NCI-H1048 (cell line): ENCODE measurements at places on chromosomes 11 and 22.

DNA sequence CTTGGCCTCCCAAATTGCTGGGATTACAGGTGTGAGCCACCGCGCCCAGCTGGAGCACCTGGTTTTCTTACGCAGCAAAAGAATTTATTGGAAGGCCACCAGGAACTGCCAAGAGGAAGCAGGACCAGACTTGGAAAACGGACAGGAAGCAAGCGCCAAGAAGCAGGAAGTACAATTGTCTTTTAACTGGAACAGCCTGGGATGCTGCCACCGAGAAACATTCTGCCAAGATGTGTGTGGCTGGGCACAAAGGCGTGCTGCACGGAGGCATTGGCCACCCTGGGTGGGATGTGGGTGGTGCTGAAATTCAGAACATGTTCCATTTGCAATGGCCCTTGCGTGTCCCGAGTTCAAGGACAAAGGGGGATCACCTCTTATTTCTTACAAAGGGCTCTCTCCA, 15.4 kb downstream of the SLC3A2 start:
- DNase-seq: no peak

GRCh38 chr11:2229713-2230297, 40.6 kb downstream of the ASCL2 start:
- DNase-seq: no peak

DNA sequence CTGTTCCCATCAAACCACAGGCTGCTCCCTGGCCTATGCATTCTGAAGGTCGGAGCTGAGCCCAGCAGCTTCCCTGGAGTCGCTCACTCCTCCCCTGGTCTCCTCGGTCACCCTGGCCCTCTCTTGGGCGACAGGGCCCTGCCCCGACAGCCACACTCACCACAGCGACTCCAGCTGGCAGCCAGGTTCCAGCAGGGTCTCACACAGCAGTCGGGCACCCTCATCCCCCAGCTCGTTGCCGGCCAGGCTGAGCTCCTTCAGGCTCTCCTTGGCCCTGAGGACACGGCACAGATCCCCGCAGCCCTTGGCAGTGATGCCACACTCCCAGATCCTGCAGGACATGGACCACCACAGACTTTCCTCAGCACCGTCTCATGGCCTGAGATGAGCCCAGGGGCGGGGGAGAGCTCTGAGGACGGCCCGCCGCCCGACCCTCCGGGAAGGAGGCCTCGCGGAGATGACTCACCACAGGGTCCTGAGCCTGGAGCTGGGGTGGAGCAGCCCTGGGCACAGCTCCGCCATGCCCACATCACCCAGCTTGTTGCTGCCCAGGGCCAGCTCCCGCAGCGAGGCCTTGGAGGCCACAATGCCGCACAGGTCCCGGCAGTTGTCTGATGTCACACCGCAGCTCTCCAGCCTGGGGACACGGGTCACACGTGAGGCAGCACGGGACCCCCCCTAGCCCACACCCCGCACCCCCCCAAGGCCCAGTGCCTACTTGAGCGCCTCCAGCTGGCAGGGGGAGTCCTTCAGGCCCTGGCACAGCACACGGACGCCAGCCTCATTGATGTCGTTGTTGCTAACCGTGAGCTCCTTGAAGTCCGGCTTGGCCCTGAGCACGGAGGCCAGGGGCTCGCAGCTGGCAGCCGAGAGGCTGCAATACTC, 8.5 kb downstream of the RNH1 start:
- no peak for DNase-seq

- no peak for DNase-seq
Measured at GRCh38 chr11:114317787-114318137, 21.6 kb downstream of the NNMT start.

- no peak for DNase-seq
Measured at GRCh38 chr11:129817534-129818051, 1.9 kb downstream of the TMEM45B start.

GRCh38 chr11:84437071-84437980, 1151.2 kb upstream of the CCDC90B start:
- DNase-seq: no peak
